GM12892 (cell line): ENCODE measurements at places on chromosomes 12 and 14.

DNA sequence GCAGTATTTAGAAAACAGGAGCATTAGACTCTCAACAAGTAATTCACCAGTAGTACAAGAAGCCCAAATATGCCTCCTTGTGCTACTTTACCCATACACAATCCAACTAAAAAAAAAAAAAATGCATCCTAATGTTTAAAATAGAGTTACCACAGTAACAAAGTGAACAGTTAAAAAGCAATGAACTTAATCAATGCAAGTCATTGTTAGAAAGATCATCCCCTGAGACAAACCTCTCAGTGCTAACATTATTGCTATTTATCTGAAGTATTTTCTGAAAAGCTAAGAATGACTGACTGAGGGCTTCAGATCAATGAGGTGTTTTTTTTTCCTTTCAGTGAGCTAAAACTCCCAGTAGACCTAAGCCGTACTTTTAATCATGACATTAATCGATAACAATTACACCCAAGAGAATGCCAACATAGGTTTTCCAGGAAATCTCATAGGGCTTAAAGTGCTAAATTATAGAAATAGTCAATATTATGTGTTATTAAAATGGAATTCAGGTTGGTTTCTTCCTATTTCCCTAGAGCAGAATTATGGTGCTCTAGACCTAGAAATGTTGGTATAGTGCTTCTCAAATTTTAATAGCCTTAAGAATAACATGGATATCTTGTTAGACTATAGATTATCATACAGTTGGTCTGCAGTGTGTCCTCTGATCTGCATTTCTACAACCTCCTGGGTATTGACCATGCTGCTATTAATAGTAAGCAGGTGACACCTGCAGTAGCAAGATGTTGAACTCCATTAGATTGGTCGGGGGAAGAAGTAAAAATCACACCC is 123.0 kb downstream of the PRKD1 start:
- DNase-seq, result no peak

DNA sequence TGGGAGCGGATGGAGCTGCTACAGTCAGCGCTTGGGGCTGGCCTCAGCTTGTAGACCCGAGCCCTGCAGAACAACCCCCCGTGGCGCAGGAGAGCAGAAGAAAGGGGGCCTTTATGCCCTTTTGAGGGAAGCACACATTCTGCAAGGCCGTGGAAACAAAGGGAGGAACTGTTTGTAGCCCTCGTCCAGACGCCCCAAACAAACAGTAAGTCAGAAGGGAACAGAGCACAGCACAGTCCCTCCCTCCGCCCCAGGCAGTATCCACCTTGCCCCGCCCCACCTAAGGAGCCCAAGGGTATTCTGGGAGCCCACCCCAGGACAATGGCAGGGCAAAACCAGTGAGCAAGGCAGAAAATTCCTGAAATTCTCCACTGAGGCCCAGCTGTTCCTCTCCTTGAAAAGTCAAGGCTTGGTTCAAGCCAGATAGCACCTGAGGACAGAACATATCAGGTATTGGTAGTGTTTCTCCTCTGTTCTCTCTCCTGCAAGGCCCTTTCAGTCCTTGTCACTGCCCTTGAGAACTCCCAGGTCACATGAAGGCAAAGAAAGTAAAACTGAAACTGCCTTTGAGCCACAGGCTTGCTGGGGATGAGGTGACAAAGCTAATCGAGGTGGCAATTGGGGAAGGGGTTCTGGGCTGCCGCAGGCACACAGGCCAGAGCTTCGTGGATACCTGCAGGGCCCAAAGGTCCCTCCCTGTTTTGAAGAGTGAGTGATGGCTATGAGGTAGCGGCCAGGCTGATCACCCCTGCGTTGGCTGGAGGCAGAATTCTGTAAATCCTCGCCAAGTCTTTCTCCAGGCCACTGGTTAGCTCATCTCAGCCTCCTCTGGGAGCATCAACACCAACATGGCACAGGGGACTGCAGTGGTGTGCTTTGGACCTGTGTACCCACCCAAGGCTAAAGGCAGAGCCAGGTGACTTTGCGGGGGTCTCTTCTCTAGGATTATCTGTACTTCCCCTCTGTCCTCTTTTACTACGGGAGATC is 499 bp downstream of the DGLUCY start:
- DNase-seq, result peak; percentile 69

DNA sequence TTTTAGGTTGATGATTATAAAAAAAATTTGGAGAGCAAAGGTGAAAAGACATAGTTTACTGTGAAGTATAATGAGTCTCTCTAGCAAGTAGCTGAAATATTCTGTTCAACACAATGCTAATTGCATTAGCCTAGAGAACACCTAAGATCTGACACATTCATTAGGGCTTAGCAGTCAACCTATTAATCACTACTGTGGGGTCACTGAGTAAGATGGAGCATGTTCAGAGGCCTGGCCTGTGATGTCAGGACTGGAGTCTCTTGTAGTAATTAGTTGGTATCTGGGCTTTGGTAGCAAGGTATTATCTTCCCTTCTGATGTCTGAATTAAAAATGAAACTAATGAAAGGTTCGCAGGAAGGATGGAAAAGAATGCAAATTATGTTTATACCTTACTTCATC is 112.7 kb downstream of the SLC16A7 start:
- no peak for DNase-seq

- DNase-seq, result no peak
Observed at GRCh38 chr14:104171029-104171697, 32.8 kb downstream of the KIF26A start.

DNA sequence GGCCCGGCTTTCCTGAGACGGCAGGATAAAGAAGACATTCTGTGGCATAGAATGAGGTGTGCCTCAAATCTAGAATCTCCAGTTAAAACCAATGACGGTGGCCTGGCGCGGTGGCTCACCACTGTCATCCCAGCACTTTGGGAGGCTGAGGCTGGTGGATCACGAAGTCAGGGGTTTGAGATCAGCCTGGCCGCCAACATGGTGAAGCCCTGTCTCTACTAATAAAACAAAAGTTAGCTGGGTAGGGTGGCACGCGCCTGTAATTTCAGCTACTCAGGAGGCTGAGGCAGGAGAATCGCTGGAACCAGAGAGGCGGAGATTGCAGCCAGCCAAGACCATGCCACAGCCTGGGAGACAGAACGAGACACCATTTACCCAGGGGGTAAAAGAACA is 193.6 kb downstream of the ALG10 start:
- no peak for DNase-seq

- no peak for DNase-seq
Observed at GRCh38 chr12:5964913-5965900, 20.1 kb upstream of the ANO2 start.

- no peak for DNase-seq
Observed at GRCh38 chr14:99230208-99231151, 41.5 kb downstream of the BCL11B start.

- no peak for DNase-seq
Observed at GRCh38 chr12:127628645-127629044, 638.3 kb upstream of the TMEM132C start.

- DNase-seq, result no peak
Observed at GRCh38 chr12:46904406-46905238, 78.8 kb upstream of the SLC38A4 start.

- no peak for DNase-seq
Observed at GRCh38 chr14:52267501-52268278, at the start of gene PTGDR. Gene PTGDR, plus strand, starts transcription at chr14:52267698. Its CDS starts 117 bp downstream, at chr14:52267815.
